Motor neuron (in vitro differentiated cells): ENCODE measurements at places on chromosomes 1 and 21. TPM values are rescaled to one million over a fixed set of nuclear protein-coding genes. Genes with fewer than 3 reads are reported as not detected.

Gene CD244
- 0.31 and 1.2 TPM in 2 replicates for total RNA-seq

GRCh38 chr21:45228171-45228641 is 59.5 kb downstream of the POFUT2 start:
- peak; percentile 89 for ATAC-seq

Gene GJC2
- 1.4 and 1.6 TPM in 2 replicates for total RNA-seq

DNA sequence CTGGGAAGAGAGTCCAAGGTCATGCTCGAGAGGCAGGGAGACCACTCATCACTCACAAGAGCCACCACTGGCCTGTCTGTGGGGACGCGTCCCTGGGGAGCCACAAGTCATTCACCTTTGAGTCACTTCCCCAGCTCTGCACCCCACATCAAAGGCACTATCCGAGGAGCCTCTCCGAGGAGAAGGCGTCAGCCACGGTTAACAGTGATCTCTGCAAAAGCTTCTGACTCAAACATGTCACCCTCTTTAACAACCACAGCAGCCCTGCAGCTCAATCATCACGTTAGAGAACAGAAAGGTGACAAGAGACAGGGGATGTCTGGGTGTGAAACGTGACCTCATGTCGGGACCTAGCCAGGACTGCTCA is 9.0 kb downstream of the LRRC47 start:
- no peak for ATAC-seq

DNA sequence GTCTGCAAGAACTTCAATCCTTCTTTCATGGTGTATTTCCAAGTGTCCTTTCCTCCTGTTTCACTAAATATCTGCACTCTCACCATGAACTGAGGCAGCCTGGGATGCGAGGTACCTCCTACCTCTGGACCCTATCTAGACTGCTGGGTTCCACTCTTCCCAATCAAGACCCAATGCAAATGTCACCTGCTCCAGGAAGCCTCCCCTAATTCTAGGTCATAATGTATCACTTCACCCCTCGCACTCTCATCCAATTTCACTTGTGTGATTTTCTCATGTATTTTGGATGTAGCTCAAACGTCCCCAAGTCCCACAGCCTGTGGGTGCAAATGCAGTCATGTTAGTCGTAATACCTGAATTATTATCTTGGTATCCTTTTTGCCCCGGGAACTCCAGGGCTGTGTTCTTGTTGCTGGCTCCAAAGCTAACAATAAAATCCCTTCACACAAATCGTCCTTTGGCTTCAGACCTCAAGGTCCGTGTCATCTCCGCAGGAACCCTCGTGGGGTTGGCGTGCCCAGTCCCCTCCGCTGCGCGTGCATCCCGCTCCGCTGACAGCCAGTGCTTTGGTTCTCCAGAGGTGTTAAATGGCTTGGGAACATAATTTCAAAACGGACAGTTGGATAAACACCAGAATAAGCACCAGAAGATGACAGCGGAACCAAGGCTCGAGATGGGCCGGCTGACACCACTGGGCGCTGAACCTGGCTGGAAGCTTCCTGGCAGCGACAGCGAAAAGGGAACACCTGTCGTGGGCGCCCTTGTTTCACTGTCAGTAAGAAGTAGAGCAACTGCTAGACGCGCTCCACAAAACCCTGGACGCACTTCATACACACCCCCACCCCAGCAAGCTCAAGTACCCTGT is 1.0 kb upstream of the BACH1 start:
- ATAC-seq: no peak

GRCh38 chr1:29785137-29785527 is 548.8 kb downstream of the PTPRU start:
- ATAC-seq: no peak

- ATAC-seq: no peak
These were observed 47.6 kb upstream of the RGS1 start for GRCh38 chr1:192527950-192528349.

Gene PODN
- total RNA-seq: 0.05 and 0.31 TPM in 2 replicates

Gene MAP3K7CL
- 0.45 TPM in 1 of 2 replicates, not detected in the other for total RNA-seq

- peak; percentile 74 for ATAC-seq
These were observed 214.2 kb upstream of the CACYBP start for GRCh38 chr1:174785510-174785909.

DNA sequence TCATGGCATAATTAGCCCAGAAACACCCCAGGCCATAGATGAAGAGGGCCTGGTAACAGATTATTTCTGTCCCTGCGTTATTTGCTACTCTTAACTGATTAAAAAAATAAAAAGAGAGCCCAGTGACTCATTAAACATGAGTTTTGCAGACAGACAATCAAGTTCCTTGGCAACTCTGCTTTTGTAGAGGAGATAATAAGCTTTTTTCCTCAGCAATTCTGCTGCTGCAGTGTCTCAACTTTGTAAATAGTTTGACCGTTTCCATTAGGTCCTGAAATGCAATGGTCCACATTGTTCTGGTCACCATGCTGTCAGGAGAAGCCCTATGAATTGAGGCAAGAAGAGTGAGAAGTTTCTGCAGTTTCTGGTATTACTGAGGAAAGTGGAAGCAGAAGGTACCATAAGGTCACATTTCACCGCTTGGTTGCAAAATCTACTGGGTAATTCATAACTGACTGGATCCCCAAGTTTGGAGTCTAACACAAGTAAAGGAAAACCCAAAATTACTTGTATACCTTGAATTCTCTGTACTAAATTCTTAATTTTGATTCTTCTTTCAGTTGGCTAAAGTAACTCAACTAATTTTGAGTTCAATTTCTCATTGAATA is 139.5 kb downstream of the ZZZ3 start:
- ATAC-seq: no peak

DNA sequence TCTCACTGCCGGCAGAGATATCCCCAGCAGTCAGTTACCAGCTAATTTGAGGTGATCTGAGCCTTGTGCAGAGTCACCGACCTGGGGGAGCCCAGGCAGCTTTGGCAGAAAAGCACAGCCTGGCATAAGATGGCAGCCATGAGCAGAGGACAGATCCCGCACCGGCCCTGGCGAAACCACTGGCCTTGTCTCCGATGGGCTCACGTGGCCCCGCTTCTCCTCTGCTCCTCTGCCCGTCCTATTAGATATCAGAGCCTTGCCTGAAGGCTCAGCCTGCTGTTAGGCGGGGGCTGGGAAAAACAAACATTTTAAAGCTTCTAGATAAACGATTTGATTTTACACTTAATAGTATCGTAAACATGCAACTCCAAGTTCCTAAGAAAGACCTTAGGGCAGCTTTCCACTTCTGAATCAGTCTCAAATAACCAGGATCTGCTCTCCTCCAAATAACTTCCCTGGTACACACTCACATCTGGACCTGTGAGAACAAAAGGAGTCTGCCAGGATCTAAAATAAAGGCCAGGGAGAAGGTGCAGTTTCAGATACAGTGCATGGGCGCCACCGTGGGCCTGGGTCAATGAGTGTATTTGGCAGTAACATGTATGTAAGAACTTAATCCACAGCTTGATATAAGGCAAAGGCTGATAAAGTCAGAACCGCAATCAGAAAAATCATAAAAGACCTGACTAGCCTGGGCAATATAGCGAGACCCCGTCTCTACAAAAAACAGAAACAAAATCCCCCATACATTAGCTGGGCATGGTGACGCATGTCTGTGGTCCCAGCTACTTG is 10.0 kb downstream of the EDARADD start:
- ATAC-seq: no peak

Gene ITLN2
- 1.3 and 1.8 TPM in 2 replicates for total RNA-seq

DNA sequence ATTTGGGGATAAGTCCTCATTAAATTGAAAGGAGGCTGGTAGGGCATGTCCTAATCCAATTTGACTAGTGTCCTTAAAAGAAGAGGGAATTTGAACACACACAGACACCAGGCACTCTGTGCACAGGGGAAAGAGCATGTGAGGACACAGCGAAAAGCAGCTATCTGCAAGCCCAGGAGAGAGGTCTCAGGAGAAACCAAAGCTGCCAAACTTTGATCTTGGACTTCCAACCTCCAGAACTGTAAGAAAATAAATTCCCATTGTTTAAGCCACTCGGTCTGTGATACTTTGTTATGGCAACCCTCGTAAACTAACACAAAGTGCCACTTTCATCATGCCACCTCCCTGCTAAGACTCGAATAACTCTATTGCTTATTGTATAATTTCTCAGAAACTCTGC is 13.8 kb downstream of the PLA2G4A start:
- no peak for ATAC-seq

DNA sequence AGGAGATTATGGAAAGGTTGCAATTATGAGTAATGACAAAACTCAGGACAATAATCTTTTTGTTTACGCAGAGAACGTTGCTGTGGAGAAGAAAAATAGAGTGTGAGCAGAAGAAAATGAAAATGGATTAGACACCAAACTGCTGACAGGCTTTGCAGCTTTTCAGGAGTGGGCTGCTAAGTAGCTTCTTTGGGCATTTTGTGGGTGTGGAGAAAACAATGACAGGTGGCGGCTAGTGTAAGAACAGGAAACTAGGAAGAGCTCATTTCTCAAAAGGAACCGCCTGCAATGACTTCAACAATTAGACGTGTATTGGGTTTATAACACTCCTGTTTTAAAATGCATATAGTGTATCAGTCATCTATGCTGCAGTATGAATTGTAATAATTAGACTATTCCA is 18.3 kb upstream of the PALMD start:
- no peak for ATAC-seq

- ATAC-seq: peak; percentile 30
These were observed 6.4 kb downstream of the PBX1 start for GRCh38 chr1:164565357-164565756.

DNA sequence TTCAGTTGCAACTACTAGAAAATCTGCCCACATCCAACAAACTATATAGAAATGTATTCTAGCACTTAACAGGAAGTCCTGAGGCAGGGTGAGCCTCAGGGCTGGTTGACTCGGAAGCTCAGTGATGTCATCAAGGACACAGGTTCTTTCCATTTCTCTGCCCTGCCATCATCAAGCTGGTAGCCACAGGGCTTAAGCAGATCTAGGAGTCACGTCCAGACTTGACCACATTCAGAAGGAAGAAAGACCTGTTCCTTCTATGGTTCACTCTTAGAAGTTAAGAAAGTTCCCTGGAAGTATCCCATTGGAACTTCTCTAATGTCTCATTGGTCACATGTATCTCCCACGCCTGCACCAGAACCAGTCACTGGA is 438.1 kb downstream of the PRDM2 start:
- no peak for ATAC-seq

Gene CFHR5
- total RNA-seq: not detected in 2 replicates

DNA sequence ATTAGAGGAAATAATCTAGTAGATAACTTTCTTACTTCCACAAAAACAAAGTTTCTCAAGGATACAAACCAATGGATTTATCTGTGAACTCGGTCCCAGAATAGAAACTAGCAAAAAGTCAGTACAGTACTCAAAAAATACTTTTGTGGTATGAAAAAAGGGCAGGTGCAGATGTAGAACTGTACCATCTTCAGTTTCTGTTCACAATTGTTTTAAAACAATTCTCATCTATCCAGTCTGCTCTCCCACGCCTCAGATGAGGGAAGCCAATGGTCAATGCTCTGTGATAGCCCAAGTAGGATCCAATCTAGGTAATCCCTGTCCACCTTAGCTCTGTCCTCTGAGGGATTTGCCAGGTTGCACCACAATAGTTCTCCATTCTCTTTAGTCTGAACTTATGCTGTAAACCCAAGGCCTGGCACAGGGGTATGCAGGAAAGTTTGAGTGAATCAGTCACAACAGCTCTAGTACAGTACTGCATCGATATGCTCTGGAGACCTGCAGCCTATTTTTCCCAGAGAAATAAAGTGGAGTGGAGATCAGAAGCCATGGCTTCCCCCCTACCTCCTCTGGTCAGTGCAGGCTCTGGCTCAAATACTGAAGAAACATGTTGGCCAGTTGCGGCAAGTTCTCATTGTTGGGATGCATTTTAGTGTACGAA is 1.4 kb downstream of the KTI12 start:
- peak; percentile 0 for ATAC-seq

DNA sequence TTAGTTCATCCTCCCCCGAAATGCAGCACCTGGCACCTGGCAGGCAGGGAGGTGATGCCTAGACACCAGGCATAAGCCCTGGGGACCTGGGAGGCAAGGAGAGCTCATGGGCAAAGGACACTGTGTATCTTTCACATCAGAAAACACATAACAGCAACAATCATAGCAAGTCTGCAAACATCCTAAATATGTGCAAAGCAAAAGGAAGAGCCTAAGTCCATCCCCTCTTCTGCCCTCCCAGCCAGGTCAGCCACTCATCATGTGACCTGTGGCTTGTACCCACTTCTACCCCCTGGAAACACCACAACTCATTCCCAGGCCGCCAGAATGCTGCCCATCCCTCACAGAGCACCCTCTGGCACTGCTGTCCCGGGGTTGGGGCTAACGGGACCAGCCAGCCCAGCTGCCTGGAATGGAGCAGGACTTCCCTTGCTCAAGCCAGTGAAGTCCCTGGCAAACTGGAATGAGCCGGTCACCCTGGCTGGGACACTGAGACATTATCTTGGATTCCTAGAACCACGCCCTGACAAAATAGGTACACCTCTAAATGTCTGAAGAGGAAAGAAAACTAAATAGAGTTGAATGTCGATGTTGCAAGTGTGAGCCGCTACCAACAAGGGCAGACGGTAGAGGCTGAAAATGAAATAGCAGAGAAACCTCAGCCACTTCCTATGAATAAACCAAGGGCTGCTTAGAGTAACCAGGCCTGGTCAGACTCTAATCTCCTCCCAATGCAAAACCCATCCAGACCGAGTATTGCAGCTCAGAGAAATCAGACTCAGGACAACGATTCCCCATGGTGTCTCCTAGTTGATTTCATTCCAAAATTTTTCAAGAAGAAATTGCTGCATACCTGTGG is 29.4 kb downstream of the TMPRSS2 start:
- ATAC-seq: no peak

GRCh38 chr1:108592030-108592759 is 32.3 kb downstream of the EEIG2 start:
- no peak for ATAC-seq

DNA sequence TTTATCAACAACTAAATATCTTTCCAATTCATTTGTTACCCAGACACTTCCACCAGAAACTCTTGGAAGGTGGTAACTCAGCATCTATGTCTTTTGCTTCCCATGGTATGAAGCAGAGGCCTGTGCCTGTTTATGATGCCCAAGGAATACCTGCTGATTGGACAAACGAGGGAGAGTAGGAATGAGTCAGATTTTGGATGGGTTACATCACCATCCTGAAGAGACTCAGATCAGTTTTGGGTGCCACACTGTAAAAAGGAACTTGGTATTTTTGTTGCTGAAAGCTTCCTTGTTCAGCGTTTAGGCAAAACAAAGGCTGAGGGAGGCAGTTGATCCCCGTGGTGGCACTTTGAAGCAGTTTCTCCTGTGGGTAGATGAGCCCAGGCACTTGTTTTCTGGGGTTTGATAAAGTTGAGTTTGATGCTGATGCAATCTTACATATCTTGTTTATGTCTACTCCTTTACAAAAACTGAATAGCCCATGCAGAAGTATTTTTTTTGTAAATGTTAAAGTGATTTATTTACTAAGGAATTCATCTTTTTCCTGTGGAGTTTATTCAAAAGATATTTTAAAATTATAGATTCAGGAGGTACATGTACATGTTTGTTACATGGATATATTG is 26.7 kb upstream of the CYP4X1 start:
- no peak for ATAC-seq

DNA sequence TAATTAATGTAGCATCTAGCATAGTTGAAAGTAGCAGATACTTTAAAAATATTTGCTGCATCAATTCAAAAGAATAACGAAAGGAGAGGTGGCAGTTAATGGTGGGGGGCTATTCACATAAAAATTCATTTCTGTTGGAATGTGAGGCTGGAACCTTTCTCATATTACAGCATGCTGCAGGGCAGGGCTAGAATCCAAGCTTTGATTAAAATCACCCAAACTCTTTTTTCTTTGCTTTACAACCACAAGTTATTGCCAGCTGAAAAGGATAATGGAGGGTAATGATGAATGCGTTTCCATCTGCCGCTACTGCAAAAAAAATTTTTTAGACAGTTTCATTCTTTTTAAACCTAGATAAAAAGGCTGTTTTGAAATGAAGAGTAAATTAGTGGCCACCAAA is 9.8 kb downstream of the DISP1 start:
- no peak for ATAC-seq

Gene S100A14
- total RNA-seq: 0.59 and 0.86 TPM in 2 replicates
